ENCODE measurements at places on chromosomes 7 and 10.

- DNase-seq: no peak
Observed at GRCh38 chr10:54449056-54449455, 352.0 kb downstream of the PCDH15 start.

DNA sequence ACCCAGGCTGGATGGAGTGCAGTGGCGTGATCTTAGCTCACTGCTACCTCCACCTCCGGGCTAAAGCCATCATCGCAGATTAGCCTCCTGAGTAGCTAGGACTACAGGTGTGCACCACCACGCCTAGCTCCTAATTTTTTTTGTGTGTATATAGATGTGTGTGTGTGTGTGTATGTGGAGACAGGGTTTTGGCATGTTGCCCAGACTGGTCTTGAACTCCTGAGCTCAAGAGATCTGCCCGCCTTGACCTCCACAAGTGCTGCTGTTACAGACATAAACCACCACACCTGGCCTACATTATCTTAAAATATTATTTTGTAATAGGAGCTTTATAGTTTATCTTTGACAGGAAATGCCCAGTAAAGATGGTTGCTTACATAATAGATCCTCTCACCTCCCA lies 25.0 kb downstream of the FOXP2 start:
- no peak for DNase-seq

GRCh38 chr7:130695840-130696239 lies 9.5 kb upstream of the TSGA13 start:
- peak; percentile 12 for DNase-seq

- no peak for DNase-seq
Observed at GRCh38 chr10:89684604-89685003, 16.8 kb upstream of the KIF20B start.

- DNase-seq: no peak
Observed at GRCh38 chr10:103058034-103058433, 135.0 kb downstream of the NT5C2 start.

DNA sequence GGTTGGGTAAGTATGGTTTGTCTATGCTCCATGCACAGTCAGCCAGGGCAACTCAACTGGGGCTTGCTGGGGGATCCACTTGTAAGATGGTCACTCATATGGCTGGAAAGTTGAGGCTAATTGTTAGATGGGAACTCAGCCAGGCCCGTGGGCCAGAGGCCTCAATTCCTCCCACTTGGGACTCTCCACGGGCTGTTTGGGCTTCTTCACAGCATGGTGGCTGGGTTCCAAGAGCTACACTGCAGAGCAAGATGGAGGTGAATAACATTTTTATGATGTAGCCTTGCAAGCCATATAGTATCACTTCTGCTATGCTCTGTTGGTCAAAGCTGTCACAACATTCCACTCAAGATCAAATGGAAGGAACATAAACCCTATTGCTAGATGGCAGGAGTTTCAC lies 39.2 kb downstream of the ELMO1 start:
- DNase-seq: no peak

GRCh38 chr10:76921383-76922010 lies 716.1 kb downstream of the KCNMA1 start:
- DNase-seq: no peak

- DNase-seq: no peak
Observed at GRCh38 chr7:51138123-51139085, 178.2 kb downstream of the COBL start.

- DNase-seq: no peak
Observed at GRCh38 chr7:132150711-132151110, 425.6 kb downstream of the PLXNA4 start.

DNA sequence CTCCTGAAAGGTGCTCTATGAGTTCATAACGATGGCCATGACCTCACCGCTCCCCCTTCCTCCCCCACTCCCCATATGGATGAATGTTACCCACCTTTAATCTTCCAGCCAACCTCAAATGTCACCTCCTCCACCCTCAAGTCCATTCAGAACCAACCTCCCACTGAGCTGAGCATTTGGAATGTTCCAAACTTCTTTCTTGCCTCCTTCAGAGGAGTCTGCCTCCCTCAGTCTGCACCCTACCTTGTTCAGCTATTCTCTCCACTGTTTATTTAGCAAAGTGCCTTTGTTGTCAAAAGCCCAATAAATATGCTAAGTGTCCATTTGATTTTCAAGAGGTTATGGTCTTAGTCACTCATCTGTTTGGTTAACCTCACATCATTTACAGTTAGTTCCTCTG lies 22.9 kb upstream of the MTPAP start:
- DNase-seq: no peak

- no peak for DNase-seq
Observed at GRCh38 chr10:96319754-96320474, 15.7 kb downstream of the DNTT start.

GRCh38 chr7:135481598-135481979 lies 28.3 kb downstream of the CNOT4 start:
- no peak for DNase-seq

- DNase-seq: no peak
Observed at GRCh38 chr10:69348816-69349541, 67.7 kb downstream of the TACR2 start.

- DNase-seq: peak; percentile 62
Observed at GRCh38 chr10:14550471-14550981, 219.8 kb upstream of the FRMD4A start.

DNA sequence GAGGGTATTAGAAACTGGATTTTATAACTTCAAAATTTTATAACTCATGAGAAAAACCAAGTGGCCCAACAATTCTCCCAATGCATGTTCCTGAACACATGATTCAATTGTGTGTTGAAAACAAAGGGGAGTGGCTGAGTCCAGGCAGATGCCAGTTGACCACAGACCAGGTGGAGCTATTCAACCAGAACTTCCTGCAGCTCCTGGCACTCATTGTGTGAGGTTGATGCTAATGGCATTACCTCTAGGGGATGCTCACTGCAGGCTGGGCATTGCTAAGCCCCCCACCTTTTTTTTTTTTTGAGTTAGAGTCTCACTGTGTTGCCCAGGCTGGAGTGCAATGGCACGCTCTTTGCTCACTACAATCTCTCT lies 20.3 kb downstream of the MYOF start:
- DNase-seq: no peak

DNA sequence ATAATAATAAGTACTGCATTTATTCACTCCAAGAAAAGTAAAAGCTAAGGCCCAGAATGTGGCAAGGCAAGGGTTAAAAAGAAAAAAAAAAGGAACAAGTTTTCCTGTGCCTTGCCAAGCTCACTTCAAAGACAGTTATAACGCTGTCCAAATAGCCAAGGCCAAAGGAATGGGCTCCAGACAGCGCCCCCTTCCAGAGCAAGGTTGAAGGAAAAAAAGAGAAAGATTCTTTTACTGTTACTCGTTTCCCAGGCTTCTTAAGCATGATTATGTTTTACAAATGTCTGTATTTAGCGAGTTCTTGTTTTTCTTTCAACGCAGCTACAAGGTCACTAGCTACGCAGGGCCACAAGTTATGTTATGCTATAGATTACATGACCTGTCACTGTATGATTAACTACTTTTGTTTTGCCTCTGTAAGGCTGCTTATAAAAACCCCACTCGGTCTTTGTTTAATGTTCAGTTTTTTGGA lies 9.1 kb upstream of the EIF4H start:
- no peak for DNase-seq

GRCh38 chr7:100159099-100159623 lies 638 bp upstream of the TRAPPC14 start:
- no peak for DNase-seq

DNA sequence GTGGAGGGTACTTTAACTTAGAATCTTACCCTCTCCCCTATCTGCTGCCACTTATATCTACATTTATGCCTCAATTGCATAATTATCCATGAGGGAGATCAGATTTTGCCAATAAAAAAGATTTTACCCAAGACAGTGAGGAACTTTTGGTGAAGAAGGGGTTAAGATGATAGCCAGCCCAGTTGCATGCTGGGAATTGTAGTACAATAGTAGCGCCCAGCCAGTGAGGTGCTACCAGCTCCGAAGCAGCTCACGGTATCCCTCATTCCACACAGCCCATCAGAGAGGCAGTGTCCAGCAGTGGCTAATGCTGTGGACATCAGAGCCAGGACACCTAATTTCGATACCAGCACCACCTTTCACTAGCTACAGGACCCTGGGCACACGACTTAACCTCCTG lies 5.9 kb upstream of the LGI1 start:
- DNase-seq: peak; percentile 58

GRCh38 chr7:33918438-33919143 lies 13.3 kb downstream of the BMPER start:
- DNase-seq: no peak

GRCh38 chr7:104431930-104432329 lies 103.5 kb downstream of the LHFPL3 start:
- DNase-seq: peak; percentile 11

DNA sequence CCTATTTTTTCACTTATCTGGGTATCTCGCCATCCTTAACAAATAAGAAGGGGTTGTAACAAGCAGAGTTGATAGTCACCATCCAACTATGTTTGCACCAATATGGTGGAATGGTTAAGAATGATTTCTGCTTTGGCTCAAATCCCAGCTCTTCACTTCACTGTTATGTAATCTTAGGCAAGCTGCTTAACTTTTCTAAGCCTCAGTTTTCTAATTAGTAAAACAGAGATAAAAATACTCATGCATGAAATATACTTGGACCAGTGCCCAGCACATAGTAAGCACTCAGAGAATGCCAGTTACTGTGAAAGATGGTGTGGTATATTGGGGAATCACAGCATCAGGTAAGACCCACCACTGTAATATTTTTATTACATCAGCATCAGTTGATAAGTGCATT lies 33.6 kb downstream of the ABCB1 start:
- no peak for DNase-seq

DNA sequence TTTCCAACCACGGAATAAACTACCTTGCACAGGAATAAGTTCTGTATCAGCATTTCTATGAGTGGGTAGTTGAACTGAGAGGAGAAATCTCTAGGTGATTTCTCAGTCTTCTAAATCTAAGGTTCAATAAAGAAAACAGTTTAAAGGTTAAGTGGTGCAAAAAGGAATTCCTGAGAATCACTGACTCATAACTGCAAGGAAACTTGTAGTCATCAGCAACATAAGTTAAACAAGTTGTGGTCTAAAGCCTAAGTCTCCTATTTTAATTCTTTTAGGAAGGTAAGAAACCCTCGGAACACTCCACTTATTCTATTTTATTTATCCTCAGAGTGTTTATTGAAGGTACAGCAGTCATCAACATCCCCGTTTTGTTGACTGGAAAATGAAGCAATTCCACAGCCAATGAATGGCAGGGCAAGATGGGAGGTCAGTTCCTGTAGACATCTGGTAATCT lies 92.4 kb upstream of the PIK3CG start:
- no peak for DNase-seq

DNA sequence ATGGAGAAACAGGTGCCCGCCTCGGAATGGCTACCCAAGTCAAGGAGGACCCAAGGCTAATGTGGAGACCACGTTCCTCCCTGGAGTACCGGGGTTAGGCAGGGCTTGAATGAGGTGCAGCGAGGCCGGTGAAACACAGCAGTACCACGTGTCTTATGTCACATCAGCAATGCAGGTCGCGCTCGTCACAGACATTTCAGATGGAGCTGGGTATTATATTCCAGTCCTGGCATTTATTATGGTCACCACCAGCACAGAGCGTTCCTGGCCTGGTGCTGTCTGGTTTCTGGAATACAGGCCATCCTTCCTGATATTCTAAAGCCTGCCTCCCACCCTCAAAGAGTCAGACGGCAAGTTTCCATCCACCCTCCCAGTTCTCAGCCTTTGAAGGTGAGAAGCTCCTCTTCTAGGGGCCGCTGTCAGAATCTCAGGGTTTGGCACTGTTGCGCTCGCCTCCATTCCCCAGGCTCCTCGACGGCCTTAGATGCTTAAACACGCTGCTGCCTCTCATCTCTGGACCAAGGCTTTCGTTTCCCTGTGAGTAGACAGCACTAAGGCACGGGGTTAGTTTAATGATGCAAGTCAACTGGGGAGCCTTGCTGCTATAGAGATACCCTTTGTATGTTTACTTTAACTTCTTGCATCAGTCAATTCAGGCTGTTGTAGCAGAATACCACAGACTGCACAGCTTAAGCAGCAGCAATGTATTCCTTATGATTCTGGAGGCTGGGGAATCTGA lies 377.6 kb downstream of the DPP6 start:
- no peak for DNase-seq

DNA sequence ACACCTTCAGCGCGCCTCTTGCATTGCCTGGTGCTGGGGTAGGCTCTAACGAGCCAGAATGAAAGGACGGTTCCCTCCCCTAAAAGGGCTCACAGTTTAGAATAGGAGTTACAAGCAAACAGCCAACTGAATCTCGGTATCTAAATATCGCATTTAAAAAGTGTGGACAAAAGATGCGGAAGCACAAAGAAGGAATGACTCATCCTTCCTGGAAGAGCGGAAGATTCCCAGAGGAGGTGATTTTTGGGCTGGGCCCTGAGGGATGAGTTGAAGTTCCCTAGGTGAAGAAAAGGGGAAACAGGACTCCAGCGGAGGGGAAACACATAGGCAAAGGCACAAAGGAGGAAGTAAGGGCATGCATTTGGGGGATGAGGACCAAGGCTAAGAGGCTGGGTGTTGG lies 29.9 kb downstream of the SRRM3 start:
- no peak for DNase-seq

DNA sequence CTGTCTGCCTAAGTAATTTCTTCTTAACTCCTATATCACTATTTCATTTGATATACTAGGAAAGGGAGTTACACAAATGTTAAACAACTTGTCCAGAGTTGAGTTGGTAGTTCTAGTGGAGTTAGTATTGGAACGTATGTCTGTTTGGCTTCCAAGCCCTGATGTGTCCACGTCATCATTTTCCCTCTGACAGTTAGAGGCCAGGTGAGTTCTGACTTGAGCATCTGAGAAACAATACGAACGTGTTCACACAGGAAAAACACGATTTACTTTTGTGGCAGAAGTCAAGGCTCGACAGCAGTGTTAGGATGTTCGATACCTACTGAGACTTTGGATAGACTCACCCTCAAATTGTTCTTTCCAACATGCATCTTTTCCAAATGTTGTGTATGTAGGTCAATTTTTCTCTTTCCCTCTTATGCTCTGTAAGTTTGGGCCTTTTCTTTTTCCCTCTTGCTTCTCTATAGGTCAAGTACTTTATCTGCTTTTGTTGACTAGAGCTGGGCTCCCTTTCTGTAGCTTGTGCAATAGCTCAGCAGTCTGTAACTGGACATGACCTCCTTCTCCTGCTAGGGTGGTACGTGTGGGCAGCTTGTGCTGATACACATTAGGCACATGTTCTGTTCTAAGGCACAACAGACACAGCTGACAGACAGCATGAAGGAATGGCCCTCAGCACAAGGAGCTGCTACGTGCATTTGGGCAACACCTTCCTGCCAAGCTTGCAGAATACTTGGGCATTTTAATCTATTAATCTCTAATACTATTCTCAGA lies 222.9 kb downstream of the PTEN start:
- no peak for DNase-seq

Measured in HuH-7 (cell line).